ENCODE measurements at places on chromosomes 3 and 15. TPM values are rescaled to one million over a fixed set of nuclear protein-coding genes. Genes with fewer than 3 reads are reported as not detected.

GRCh38 chr3:117063930-117064329 is 354.4 kb downstream of the TUSC7 start:
- no peak overlapping the region for H3K4me3 ChIP-seq
- no peak for DNase-seq
- no peak overlapping the region for H3K27ac ChIP-seq
- H3K4me1 ChIP-seq, result no peaks in the 10 kb centered on the region
- no peaks in the 10 kb centered on the region for H3K27me3 ChIP-seq

GRCh38 chr3:107938143-107938542 is 152.7 kb downstream of the CD47 start:
- H3K36me3 ChIP-seq, result no peaks in the 10 kb centered on the region
- H3K4me1 ChIP-seq, result no peaks in the 10 kb centered on the region
- no peak overlapping the region for H3K4me3 ChIP-seq
- no peaks in the 10 kb centered on the region for H3K27me3 ChIP-seq

DNA sequence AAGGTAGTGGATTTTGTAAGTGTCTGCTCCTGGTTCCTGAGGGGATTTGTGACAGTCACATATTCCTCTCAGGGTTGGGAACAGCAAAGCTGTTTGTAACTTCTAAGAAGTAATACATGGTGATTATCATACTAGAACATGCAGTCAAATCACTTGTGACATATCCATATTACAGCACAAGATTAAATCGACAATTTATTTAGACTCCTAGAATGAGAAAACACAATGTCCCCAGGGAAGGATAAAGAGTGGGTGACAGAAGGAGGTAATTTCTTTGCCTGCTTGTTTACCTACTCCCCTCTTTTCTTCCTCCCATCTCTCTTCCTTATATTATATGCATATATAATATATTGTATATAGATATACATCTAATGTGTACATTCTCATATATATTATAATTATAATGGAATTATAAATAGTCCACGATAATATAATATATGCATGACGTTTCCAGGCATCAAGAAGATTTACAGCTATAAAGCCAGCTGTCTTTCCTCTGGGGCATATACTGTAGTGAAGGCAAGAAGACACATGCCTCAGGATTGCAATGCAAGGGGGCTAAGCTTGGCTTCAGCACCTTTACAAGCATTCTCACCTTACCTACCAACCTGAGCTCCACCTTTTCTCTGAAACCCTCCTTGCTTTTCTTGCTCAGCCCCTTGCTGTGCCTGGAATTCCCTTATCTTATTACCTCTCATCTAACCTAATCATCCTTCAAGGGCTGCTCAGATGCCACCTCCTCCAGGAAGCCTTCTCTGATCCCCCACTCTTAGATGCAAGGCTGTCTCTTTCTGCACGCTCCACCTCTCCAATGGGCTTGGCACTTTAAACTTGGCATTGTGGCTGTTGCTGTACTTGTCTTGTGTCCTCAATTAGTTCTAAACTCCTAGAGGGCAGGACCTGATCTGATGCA is 73.1 kb upstream of the PIAS1 start:
- H3K4me1 ChIP-seq, result no peaks in the 10 kb centered on the region
- no peak for DNase-seq
- H3K27me3 ChIP-seq, result no peaks in the 10 kb centered on the region
- no peak overlapping the region for H3K27ac ChIP-seq
- no peak overlapping the region for H3K4me3 ChIP-seq
- no peaks in the 10 kb centered on the region for H3K36me3 ChIP-seq

DNA sequence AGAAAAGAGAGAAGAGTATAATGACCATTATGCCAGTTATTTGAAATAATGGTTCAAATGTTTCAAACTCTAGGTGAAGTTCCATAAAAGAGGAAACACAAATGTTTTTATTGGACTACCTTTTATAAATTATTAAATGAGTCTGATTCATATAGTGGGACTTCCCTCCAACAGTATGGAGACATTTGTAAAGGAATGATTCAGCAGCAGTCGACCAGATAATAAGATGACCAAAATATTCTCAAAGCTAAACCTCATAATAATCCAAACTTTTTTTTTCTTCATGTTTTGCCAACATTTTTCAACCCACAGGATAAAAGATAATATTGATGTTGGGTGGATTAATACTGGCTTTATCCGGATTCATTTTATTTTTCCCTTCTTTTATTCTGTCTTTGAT is 18.8 kb downstream of the TIPARP start:
- no peaks in the 10 kb centered on the region for H3K27me3 ChIP-seq
- peaks cover 23% of the 10 kb centered on the region for H3K36me3 ChIP-seq
- DNase-seq, result no peak
- no peak overlapping the region for H3K27ac ChIP-seq

DNA sequence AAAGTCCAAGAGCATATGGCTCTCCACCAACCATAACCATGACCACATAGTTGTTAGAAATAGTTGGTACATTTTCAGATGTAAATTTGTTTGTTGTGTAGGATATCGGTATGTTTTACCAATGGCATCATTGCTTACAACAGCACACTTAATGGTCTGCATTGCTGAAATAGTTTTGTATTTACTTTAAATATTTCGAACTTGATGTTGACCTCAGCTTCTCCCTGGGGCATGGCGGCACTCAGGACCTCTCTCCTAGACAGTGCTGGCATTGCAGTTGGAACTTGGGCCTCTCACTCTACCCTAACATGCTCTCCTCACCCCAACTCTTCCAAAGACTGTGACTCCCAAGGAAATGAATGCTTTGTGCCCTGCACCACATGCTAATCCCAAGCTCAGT is 5.0 kb downstream of the SLC22A13 start:
- no peak overlapping the region for H3K27ac ChIP-seq
- DNase-seq, result no peak
- no peaks in the 10 kb centered on the region for H3K27me3 ChIP-seq
- no peaks in the 10 kb centered on the region for H3K36me3 ChIP-seq

DNA sequence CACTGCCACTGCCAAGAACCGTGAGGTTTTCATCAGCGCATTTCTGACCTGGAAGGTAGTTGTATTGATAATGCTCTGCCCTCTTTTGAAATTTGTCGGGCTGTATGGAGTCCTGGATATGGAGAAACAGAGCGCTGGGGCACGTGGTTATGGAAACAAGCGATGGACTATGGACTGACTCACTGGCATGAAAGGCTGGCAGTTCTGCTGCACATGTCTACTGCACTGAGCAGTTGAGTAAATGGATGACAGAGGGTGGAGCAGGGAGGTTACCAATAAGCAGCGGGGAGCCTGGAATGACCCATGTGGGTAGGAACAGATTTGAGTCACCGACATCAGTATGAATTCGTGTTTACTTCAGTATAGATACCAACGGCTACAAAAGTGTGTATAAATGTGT is 429.5 kb downstream of the OCA2 start:
- H3K4me3 ChIP-seq, result no peak overlapping the region
- H3K27ac ChIP-seq, result no peak overlapping the region
- no peak for DNase-seq

DNA sequence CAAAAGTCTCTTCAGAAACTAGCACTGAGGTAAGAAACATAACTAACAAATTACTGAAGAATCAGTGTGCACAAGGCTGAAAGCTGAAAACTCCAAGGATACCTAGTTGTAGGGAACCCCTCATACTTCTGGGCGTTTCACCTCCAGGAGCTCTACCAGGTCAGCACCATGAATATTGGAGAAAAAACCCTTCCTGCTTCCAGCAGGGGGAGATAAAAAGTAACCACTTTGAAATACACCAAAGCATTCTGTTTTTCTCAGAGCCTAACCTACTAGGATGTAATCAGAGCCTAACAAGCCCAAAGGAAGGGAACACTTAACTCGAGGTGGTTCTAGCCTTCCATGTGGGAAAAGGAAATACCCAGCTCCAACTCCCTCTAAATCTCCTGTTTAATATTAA is 175.8 kb upstream of the MME start:
- no peaks in the 10 kb centered on the region for H3K27me3 ChIP-seq
- H3K4me3 ChIP-seq, result no peak overlapping the region
- H3K27ac ChIP-seq, result no peak overlapping the region
- DNase-seq, result peak; percentile 33
- H3K4me1 ChIP-seq, result no peaks in the 10 kb centered on the region

- H3K36me3 ChIP-seq, result no peaks in the 10 kb centered on the region
- no peaks in the 10 kb centered on the region for H3K4me1 ChIP-seq
- H3K27ac ChIP-seq, result no peak overlapping the region
These were observed 126.8 kb downstream of the GSK3B start for GRCh38 chr3:119967353-119968006.

- H3K27me3 ChIP-seq, result no peaks in the 10 kb centered on the region
- H3K36me3 ChIP-seq, result no peaks in the 10 kb centered on the region
- peak overlapping the region; percentile 96 for H3K27ac ChIP-seq
- H3K4me3 ChIP-seq, result peak overlapping the region; percentile 88
- peaks cover 80% of the 10 kb centered on the region for H3K4me1 ChIP-seq
These were observed 1.2 kb downstream of the PHLDB2 start for GRCh38 chr3:111859974-111860859.

DNA sequence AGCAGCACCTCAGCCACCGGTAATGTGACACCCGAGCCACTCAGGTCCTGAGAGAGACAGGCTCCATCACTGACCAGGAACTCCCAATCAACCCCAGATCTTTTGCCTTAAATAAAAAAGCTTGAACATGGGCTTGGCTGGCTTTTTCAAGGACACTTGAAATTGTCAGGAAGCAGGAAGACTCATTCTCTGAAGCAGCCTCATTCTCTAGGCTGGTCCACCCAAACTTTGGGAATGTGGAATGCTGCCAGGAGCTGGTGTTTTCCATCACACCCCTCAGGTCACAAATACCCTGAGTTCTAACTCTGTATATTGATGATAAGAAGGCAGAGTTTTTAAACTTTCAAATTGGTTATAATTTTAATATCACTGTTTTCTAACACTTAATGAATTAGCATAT is 17.0 kb downstream of the CXCR6 start:
- H3K36me3 ChIP-seq, result peaks cover 41% of the 10 kb centered on the region
- H3K4me1 ChIP-seq, result no peaks in the 10 kb centered on the region
- no peak overlapping the region for H3K4me3 ChIP-seq
- DNase-seq, result no peak
- H3K27ac ChIP-seq, result no peak overlapping the region
- H3K27me3 ChIP-seq, result no peaks in the 10 kb centered on the region

DNA sequence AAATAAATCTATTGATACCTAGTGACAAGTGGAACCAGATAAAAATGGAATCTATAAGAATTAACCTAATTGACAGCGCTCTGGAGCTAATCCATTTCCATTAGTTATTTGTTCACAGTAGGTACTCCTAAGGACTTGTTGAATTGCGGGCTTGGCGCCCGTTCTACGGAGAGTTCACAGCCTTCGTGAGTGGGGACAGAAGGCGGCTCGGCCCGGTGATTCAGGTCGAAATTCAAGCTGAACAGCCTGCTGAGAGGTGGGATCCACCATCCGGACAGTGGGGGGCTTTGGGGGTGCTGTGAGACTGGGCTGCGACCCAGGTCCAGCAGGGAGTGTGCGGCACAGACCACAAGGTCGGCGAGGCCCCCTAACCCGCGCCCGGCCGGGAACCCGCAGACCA is 779 bp upstream of the CTNNB1 start:
- peaks cover 8% of the 10 kb centered on the region for H3K27me3 ChIP-seq
- peak overlapping the region; percentile 85 for H3K4me3 ChIP-seq
- no peak for DNase-seq
- peak overlapping the region; percentile 90 for H3K27ac ChIP-seq
- peaks cover 20% of the 10 kb centered on the region for H3K4me1 ChIP-seq

GRCh38 chr15:66298803-66299251 is 5.5 kb downstream of the DIS3L start:
- no peak for DNase-seq
- H3K36me3 ChIP-seq, result peaks cover 8% of the 10 kb centered on the region
- peaks cover 9% of the 10 kb centered on the region for H3K4me1 ChIP-seq
- H3K27ac ChIP-seq, result no peak overlapping the region

The DMXL2 gene
- 21.5 TPM for total RNA-seq

The ELL3 gene
- total RNA-seq, result 16.2 TPM

The RTP3 gene
- not detected for total RNA-seq
